ENCODE measurements at places on chromosomes 12 and 14. TPM values are rescaled to one million over a fixed set of nuclear protein-coding genes. Genes with fewer than 3 reads are reported as not detected.

- no peak for DNase-seq
- no peaks in the 10 kb centered on the region for H3K27me3 ChIP-seq
- H3K27ac ChIP-seq = no peak overlapping the region
Measured at GRCh38 chr12:26473291-26473690, 277.9 kb downstream of the SSPN start.

Gene LRTM2
- total RNA-seq = not detected

- no peak for DNase-seq
- H3K4me1 ChIP-seq = no peaks in the 10 kb centered on the region
- H3K36me3 ChIP-seq = peaks cover 97% of the 10 kb centered on the region
- no peaks in the 10 kb centered on the region for H3K27me3 ChIP-seq
- no peak overlapping the region for H3K27ac ChIP-seq
Measured at GRCh38 chr12:123306200-123306599, 34.5 kb upstream of the CDK2AP1 start.

- no peaks in the 10 kb centered on the region for H3K36me3 ChIP-seq
- H3K4me1 ChIP-seq = peaks cover 5% of the 10 kb centered on the region
- H3K27ac ChIP-seq = no peak overlapping the region
- peak; percentile 76 for DNase-seq
- H3K4me3 ChIP-seq = no peak overlapping the region
Measured at GRCh38 chr14:85250414-85251189, 279.3 kb upstream of the FLRT2 start.

- DNase-seq = no peak
- H3K27ac ChIP-seq = no peak overlapping the region
- no peak overlapping the region for H3K4me3 ChIP-seq
- H3K4me1 ChIP-seq = no peaks in the 10 kb centered on the region
Measured at GRCh38 chr14:99314623-99315022, 42.6 kb upstream of the BCL11B start.

DNA sequence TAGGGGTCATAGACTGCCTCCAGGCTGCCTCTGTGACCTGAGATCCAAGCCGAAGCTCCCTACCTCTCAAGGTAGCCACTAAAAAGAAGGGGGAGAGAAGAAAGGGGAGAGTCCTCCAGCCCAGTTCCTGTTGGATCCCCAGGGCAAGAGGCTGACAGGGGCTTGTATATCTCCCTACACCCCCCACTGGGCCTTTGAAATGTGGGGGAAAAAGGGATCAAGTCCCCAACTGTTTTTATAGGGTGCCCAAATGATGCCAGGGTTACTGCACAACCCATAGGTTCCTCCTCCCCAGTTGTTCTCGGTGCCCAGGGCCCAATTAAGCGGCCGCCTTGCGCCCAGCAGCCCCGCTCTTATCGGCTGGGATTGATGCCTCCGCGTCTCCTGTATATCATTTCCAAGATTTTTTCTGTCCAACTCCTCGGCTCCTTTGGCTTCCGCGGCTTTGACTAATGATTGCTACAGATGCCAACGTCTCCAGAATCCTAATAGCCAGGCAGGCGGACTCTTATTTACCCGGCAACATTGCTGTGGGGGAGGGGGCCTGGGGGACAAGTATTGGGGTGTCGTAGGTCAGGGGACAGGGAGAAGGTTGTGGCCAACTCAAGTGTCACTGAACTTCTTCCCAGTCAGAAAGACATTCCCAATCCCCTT, 7.6 kb upstream of the HOXC4 start:
- no peak overlapping the region for H3K27ac ChIP-seq
- peaks cover 100% of the 10 kb centered on the region for H3K27me3 ChIP-seq
- no peaks in the 10 kb centered on the region for H3K4me1 ChIP-seq
- no peak for DNase-seq
- no peaks in the 10 kb centered on the region for H3K36me3 ChIP-seq
- no peak overlapping the region for H3K4me3 ChIP-seq

All from endodermal cell (in vitro differentiated cells).